ENCODE measurements at places on chromosomes 2 and 18.

GRCh38 chr2:118225666-118226065 is 137.4 kb downstream of the INSIG2 start:
- no peak for DNase-seq

DNA sequence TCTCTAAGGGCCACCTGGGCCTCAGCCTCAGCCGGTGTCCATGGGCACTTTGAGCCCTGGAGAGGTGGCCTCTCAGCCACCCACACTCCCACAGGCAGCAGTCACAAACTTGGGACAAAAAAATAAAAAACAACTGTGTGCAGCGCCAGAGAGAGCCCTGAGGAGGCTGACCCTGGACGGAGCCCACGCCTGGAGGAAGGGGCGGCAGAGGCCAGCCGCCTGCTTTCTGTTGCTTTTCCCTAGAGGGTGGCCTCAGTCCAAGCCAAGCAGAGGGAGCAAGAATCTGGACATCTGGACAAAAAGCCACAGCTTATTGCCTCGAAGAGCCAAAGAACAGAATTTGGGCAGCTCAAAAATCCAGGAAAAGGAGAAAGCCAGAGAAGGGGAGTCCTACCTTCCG is 43.3 kb upstream of the LDLRAD4 start:
- DNase-seq = no peak

DNA sequence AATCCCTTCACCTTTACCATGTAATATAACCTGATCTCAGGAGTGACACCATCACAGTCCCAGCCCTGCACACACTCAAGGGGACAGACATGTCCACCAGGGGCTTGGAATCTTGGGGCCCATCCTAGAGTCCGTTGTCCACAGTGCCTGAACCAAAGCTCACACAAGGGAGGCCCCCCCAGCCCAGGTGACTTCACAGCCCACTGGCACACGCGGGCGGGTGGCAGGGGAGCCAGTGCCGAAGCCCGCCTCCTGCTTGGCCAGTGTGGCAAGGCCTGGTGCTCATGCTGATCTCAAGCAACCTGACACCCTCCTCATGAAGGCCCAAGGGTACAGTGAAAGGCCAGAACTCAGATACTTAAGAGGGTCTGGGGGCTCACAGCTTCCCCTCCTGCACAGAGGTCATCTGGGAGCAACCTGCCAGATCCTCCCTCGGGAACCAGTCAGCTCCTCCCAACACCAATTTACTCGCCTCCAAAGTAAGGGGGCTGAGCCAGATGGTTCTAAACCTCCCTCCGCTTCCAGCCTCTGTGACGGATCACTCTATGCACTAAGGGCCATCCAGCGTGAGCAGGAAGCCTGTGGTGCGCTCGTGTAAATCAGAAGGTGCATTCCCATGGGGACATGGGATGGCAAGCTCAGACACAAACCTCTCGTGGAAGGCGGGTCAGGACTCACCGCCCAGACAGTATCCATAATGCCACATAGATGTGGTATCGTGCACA is 3.2 kb upstream of the RAB17 start:
- no peak for DNase-seq

DNA sequence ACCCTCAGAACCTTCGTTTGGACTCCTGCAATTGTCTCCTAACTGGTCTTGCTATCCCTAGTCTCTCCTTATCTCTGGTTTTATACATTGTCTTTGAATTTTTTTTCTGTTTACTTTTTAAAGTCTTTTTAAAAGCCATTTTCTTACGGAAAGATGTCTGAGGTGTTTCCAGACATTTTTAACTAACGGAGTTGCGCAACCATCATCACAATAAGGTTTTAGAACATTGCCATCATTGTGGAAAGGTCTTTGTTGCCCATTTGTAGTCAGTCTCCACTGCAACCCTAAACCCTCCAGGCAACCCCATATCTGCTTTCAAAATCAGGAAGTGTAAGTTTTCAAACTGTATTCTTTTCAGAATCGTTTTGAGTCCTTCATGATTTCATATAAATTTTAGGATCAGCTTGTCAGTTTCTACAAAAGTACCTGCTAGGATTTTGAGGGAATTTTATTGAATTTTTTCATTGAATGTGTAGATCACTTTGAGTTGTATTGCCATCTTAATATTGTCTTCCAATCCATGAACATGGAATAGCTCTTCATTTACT is 46.3 kb downstream of the ANKRD12 start:
- DNase-seq = no peak

DNA sequence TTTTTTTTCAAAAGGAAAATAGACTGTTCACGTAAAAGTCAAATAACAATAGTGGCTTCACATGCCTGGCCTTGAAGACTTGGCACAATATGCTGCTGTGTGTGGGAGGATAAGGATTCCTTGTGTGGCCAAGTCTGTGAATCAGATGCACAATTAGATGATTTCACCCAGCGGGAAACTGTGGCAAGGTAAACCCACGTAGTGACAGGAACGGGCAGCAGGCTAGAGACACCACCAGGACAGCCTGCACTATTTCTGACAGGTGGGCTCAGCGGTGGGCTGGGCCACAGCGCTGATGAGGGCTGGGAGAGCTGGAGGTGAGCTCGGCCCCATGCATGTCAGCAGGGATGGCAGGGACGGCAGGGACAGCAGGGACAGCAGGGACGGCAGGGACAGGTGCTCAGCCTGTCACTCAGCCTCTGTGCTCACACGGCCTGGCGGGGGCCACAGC is 21.6 kb downstream of the SNORC start:
- DNase-seq = no peak

DNA sequence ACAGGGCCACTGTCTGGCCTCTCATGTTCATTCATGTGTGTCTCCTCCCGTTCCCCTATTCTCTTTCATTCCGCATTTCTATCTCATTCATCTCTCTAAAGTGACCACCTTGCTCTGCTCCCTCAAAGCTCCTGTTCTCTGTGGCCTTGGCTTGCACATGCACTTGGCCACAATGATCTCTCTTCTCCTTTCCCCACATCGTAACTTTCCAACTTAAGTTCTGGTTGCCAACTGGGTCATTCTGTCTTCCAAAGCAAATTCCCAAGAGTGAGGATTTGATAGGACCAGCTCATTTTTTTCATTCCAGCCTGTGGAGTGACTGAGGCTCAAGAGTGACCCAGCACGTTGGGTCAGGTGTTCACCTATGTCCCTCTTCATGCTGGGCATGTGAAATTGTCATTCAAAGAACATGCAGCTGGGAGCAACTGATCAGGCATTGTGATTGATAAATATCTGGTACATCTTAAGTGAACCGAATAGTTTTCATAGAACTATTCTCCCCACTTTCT is 14.3 kb upstream of the ITGA6 start:
- no peak for DNase-seq

- no peak for DNase-seq
Measured at GRCh38 chr2:8322634-8323033, 359.2 kb upstream of the ID2 start.

DNA sequence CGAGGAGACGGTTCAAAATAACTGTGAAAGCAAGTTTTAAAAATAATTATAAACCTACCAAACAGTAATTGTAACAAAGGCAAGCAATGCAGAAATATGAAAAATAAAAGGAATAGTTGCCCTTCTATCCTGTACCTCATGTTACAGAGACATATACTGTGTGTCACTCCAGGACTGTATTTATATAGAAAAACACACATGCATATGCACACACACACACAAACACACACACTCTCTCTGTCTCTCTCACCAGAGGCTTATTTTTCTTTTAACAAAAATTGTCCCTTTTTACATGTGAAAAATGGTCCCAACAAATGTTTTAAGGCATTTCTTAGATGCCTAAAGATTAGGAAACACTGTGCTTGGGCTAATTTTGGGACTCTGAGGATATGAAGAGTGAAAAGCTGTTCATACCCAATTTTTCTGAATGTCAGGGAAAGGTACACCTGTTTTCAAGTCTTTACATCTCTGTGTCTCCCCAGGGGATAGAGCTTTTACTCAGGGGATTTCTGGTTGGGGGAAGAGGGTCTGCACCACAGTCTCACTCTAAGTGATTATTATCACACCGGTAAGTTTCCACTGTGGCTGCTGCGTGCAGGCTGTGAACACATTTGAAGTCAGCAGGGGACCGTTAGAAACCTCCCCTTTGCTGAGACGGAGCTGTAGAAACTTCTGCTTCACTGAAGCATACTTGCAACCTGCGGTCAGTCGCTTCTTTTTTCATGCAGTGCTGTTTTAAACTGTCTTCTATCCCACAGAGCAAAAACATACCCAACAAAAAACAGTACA is 51.4 kb upstream of the SPAG16 start:
- DNase-seq = peak; percentile 98

GRCh38 chr2:71846669-71847291 is 300.9 kb downstream of the CYP26B1 start:
- DNase-seq = no peak

- no peak for DNase-seq
Measured at GRCh38 chr2:178915423-178916173, 108.4 kb upstream of the TTN start.

- DNase-seq = no peak
Measured at GRCh38 chr2:100957996-100958653, 44.0 kb upstream of the RPL31 start.

DNA sequence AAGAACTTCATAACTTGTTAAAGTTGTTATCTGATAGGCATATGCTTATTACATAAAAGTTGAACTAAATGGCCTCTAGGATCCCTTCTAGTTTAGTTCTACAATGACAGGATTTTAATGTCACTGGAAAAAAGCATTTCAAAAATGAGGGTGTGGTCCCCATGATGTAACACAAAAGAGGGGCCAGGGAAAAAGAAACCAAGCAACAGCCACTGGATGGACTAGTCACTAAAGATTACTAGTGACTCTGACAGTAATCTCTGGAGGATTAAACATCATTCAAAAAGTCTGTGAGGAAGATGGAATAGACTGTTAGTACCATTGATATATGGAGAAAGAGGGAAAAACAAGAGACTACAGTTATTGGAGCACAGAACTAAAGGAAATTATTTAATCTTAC is 22.6 kb downstream of the SEPTIN10 start:
- DNase-seq = no peak

- no peak for DNase-seq
Measured at GRCh38 chr2:158125756-158126498, 24.3 kb downstream of the UPP2 start.

GRCh38 chr2:215377283-215377682 is 58.6 kb downstream of the FN1 start:
- DNase-seq = no peak

DNA sequence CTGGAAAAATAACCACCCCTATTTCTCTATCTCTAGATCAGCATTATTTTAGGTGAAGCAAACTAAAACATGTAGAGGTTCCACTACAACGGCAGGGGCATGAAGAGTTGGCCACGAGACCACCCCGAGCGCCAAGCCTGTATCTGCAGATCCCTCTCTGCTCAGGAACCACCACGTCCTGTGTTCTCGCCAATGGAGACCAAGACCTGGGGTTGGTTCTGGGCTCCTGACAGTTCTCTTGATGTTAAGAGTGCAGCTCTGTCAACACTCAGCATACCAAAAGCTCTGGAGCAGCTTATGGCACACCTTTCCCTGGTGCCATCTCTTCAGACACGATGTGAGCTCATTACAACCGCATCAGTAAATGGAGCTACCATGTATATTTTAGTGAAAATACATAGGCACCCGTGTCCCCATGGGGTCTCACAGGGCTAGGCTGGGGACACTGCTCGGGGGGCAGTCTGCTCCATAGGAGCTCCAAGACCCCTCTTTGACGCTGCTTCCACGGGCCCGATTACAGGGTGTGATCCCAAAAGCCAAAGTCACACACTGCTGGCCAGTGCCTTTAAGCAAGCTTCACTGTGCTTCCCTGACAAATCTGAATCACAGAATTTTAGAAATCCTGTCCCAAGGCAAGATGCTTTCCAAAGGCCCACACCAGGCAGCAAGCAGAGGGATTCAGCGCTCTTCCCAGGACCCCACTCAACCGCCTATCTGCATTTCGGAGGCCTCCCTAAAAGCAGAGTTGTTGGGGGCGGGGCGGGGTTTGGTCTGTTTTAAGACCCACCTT is 72.2 kb downstream of the EMILIN2 start:
- DNase-seq = no peak

DNA sequence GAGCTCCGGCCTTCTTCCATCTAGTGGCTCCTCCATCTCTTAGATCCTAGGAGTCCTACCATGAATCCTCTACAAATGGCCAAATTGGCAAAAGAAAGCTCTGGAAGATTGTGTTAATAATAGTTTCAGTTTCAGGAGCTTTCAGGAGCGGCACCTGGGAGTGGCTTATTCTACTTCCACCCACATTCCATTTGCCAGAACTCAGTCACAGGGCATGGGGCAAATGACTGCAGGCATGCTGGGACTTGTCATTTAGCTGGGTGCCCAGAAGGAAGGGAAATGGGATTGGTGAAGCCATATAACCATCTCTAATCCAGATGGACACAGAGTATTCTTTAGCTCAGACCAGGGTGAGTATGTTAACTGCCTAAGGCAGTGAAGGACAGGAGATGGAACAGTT is 3.6 kb upstream of the LRATD1 start:
- DNase-seq = no peak

GRCh38 chr2:50066873-50067272 is 912.6 kb upstream of the FSHR start:
- DNase-seq = no peak

DNA sequence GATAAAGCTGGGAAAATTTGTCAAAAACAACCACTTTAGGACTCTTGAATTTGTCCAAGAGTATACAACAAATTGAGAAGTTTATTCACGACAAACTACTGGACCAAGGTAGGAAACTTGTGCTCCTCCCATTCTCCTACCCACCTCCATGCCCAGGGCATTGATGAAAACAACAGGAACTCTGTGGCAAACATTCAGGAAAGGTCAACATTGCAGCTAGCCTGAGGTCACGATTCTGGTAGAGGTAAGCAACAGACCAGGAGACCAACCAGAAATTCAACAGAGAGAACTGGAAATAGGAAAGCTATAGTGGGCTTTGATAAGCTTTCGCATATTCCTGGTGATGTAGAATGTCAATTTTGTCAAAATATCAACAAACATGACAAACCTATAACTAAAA is 209.1 kb upstream of the CTAGE1 start:
- DNase-seq = no peak

DNA sequence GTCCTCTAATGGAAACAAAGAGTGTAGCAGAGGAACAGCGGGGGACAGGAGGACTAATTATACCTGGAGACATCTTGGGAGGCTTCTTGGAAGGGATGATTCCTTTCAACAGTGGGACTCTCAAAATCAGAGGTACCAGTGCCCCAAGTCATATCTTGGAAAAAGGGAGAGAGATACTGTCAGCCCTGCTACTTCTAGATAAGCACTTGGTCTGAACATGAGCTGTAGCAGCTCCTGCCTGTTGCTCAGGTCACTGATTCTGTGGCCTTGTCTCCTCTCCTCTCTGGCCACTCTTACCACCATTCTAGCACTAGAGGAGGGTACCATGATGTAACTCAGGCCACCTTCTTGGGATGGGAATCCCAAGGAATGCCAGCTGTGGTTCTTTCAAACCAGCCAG is 54.5 kb downstream of the MFSD6 start:
- DNase-seq = no peak

DNA sequence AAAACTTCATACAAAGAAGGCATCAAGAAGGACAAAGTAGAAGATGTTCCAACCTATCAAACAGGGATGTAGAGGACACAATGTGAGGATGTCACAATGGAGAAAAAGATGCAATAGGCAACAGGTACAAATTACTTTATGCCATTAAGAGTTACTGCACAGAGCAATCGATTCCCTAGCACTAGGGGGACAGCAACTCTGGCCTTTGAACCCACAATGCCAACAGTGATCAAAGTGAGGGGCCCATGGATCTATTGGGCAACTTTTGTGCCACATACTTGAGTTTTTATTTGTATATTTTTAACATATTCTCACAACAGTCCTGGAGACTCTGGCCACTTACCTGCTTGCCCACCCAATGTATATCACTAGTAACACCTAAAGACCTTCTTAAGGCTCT is 220.2 kb downstream of the HNMT start:
- DNase-seq = no peak
